Stimulated activated naive CD4-positive, alpha-beta T cell treated with Interleukin-2 at 50 U/mL for 16 hours (primary cell): ENCODE measurements at places on chromosomes 2 and 18.

DNA sequence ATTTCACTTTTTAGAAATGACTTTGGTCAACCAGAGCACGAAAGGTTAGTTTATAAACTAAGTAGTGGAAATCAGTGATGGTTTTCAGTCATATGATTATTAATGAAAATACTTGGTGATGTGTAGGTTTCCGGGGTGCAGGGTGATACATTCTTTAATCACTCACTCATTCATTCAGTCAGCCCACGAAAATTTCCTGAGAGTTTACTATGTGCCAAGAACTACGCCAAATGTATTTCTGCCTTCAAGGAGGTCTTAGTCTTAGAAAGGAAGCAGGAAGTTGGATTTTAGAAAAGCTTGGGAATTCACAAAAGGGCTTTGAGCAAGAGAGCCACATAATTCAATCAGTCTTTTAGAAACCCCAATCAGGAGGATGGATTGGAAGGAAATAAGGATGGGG lies 543.6 kb downstream of the PLCL1 start:
- DNase-seq: no peak

DNA sequence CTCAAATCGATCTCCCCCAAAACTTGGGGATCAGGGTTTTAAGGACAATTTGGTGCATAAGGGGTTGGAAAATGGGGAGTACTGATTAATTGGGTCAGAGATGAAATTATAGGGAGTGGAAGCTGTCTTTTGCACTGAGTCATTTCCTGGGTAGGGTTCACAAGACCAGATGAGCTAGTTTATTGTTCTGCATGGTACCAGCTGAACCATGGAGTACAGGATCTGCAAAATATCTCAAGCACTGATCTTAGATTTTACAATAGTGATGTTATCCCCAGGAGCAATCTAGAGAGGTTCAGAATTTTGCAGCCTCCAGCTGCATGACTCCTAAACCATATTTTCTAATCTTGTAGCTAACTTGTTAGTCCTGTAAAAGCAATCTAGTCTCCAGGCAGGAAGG lies 73.1 kb downstream of the CPO start:
- no peak for DNase-seq

GRCh38 chr2:150441784-150442183 lies 45.7 kb downstream of the RND3 start:
- DNase-seq: no peak

- DNase-seq: no peak
Observed at GRCh38 chr2:200761266-200761665, 50.4 kb upstream of the BZW1 start.

GRCh38 chr2:215357660-215358059 lies 45.8 kb downstream of the ATIC start:
- DNase-seq: no peak

GRCh38 chr2:48714245-48714644 lies 41.3 kb downstream of the LHCGR start:
- DNase-seq: no peak

GRCh38 chr18:23032030-23032582 lies 99.0 kb downstream of the RBBP8 start:
- no peak for DNase-seq

GRCh38 chr2:18154259-18154658 lies 275.8 kb downstream of the KCNS3 start:
- no peak for DNase-seq

- DNase-seq: no peak
Observed at GRCh38 chr2:137770166-137770565, 194.1 kb upstream of the HNMT start.

DNA sequence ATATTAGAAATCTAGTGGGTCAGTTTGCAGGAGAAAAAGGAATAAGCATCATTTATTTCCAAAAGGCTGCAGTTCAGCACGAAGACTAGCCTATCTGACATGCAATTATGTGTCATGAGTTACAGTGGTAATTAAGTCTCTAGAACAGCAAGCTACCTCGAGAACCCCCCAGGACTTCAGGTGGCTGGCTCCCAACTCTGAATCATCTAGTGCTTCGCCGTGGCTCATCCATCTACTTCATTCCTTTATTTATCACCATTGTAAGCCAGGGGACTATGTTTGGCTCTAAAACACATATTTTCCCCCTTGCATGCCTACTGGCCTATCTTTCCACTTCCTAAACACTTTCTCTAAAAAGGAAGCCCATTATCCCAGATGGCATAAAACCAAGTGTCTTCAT lies 121.6 kb downstream of the TXNL1 start:
- no peak for DNase-seq

DNA sequence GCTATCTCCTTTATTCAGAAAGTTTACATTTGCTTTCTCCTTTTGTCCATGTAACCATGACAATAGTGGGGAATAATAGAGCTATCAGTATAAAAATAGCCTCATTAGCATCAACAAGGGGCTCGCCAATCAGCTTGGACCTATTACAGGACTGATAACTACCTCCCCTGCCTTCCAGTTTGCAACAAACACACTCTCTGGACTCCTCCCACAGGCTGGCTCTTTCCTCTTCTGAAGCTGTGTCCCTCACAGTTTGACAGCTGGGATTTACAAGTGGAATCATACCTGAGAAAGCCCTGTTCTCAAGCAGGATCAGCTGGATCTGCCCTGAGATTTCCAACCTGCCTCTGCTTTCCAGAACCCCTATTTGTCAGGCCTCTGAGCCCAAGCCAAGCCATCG lies 162.5 kb downstream of the GRB14 start:
- no peak for DNase-seq

DNA sequence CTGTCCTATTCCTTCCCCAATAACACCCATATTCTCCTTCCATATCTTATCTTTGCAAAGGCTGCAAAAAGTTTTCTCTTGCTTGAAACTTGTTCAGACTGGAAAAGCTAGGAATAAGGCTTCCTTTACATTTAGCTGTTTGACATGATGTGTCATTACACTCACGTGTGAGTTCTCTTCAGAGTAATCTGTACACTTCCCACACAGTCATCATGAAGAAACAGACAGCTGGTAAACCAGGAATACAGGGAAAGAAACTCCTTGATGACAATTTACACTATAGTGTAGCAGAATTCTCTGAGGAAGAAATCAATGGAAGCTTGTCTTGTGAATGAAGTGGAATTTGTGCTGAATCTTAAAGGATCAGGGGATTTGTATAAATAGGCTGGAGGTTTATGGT lies 628.6 kb upstream of the CDH2 start:
- no peak for DNase-seq

DNA sequence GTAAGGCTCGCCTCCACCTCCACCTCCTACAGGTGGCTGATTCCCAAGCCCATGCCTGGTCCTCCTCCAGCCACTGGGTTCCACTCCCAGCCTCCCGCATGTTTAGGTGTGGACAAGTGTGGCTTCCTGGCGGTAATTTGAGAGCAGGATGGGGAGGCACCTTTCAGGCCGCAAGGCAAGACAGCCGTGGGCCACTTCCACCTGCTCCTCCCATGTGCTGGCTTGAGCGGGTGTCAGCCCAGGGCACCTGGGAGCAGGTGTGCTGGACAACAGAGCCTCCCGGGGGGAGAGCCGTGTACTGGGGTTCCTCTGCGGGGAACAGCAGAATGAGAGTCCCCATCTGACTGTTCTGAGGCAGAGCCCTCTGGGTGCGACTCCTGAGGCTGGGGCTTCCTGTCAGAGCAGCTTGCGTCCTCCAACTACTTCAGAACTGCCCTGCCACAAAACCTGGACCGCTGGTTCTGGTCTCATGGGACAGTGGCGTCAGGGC lies 83.9 kb downstream of the TPO start:
- DNase-seq: no peak

DNA sequence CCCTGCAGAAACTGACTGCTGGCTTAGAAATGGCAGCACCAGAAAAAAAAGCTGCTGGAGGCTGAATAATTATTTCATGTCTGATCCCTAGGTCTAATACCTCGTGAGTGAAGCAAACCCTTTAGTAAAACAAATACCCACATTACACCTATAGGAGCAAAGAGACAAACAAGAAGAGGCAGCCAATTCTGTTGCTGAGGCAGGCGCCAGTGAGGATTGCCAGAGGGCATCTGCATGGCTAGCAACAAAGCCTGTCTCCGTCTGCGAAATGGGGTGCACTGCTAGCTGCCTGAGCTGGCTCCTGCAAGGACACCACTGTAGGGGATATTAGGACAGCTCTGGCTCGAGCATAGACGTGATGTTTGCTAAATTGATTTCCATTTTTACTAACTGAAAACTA lies 509.7 kb downstream of the TDRD15 start:
- DNase-seq: no peak

DNA sequence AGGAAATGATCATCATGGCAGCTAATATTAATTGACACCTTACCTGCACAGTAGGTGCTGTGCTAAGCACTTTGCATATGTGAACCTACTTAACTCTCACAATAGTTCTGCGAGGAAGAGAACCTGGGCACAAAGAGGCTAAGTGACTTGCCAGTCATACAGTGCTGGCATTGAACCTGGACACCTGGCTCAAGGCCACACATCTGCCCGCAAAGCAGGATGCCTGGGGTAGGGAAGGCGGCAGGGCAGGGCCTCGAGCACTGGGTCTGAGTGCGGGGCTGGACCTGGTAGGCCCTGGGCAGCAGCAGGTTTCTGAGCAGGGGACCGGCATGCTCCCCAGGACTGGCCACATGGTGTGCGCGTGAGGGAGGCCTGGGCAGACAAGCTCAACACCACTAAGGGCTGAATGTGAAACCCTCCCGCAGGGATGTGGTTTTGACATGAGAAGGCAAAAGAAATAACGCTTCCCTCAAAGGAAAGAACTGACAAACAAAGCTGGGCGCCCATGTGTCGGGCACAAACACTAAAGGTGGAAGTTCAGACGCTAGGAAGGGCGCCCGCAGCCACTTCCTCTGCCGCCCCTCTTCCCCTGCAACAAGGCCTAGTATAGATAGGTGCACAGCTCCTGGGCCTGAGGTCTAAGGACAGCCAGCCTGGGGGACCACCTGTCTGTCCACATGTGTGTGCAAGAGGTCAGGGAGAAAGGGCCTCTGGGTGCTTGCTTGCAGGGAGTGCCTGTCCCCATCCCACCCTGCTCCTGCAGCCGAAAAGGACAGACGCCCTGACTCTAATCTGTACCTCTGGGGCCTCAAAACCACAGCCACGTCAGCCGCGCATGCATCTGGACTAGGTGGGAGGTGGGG lies 92.5 kb downstream of the ZFP36L2 start:
- DNase-seq: peak; percentile 71

GRCh38 chr2:151878204-151878603 lies 50.0 kb upstream of the ARL5A start:
- DNase-seq: no peak

- DNase-seq: no peak
Observed at GRCh38 chr2:100630473-100630977, 67.7 kb downstream of the PDCL3 start.

DNA sequence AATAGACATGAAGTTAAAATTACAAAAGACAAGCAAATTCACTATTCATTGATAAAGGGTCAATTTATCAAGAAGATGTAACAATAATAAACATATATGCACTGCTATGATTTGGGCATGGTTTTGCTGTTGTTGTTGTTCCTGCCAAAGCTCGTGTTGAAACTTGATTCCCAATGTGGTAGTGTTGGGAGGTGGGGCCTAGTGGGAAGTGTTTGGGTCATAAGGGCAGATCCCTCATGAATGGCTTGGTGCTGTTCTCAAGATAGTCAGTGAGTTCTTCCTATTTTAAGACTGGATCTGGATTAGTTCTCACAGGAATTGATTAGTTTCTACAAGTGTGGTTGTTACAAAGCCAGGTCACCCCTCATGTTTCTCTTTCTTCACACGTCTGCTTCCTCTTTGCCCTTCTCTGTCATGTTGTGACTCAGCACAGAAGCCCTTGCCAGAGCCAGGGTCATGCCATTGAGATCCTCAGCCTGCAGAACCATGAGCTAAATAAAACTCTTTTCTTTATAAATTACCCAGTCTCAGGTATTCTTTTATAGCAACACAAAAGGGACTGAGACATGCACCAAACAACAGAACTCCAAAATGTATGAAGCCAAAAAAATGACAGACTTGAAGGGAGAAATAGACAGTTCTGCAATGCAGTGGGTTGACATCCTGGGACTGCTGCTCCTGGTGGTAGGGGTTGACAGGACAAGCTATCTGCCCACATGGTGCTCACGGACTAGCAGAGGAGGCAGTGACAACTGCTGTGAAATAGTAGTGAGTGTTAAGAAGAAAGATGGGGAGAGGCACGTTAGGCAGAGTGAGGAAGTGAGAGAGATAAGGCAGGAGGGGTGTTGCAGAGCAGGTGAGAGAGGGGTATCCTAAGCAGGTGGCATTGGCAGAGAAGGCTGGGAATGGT lies 18.6 kb upstream of the SKA1 start:
- DNase-seq: no peak

DNA sequence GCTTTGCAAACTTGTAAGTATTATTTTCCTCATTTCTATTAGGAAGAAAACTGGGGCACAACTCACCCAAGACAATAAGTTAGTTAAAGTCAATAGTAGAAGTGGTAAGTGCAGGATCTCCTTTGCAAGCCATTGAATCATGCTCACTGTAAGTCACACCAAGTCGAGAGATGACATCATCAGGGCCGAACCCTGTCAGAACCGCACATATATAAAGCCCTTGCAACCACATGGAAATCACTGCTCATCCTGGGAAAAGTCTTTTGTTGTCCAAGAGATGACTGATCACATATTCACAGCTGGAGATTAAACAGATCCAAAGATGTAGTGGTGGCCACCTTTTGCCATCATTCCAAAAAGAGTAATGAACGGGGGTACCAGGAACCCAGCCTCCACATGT lies 484.8 kb upstream of the ID2 start:
- no peak for DNase-seq

DNA sequence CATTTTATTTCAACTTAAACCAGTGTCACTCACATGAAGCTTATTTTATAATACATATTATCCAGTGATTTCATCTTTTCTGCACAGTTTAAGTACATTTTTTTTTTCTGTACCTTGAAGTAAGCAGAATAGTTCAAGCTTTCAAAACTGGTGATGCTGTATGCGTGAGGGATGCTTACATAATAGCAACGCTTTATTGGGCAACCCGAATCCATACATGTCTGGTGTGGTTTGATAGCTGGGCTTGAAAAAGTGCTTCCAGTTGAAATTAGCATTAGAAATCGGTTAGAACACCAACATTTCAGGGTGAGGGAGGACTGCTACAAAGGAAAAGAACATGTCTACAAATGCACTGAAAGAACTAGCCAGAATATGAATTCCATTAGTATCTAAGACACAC lies 117.4 kb downstream of the MBP start:
- DNase-seq: no peak

GRCh38 chr2:189297446-189297845 lies 117.9 kb upstream of the COL5A2 start:
- no peak for DNase-seq

GRCh38 chr2:208033701-208034502 lies 8.6 kb upstream of the PLEKHM3 start:
- DNase-seq: no peak
